ENCODE measurements at places on chromosomes 11 and 22.

DNA sequence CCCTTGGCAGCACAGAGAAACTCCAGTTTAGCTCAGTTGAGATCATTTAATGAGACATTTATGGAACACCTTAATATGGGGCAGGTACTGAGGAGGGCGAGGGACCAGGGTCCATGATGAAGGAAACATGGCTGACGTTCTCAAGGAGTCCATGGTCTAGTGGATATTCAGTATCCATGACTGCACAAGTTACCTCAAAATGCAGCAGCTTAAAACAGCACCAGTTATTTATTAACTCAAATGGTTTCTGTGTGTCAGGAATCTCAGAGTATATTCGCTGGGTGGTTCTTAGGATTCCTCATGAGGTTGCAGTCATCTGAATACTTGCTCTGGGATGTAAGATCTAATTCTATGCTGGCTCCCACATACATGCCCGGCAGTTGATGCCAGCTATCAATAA is 346.8 kb downstream of the LARGE1 start:
- no peak for DNase-seq

DNA sequence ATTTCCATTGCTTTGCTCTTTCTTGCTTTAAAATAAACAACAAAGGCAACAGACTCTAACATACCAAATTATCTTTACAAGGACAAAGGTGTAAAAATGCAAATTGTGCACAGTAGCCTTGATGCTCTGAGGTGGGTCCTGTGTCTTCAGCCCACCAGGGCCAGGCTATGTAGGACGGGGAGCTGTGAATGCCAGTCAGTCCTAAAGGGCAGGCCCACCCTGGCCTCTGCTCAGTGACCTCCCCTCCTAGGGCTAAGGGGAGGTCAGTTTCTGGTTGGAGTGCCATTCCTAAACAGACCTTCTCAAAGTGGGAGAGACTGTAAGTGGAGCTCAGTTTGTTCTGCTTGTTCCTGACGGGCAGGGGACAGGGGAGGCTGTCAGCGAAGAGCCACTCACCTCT is 78.0 kb upstream of the SUSD2 start:
- no peak for DNase-seq

- DNase-seq = no peak
Measured at GRCh38 chr11:45580399-45580798, 85.0 kb downstream of the CHST1 start.

- DNase-seq = no peak
Measured at GRCh38 chr22:42863349-42863961, 6.4 kb upstream of the ARFGAP3 start.

DNA sequence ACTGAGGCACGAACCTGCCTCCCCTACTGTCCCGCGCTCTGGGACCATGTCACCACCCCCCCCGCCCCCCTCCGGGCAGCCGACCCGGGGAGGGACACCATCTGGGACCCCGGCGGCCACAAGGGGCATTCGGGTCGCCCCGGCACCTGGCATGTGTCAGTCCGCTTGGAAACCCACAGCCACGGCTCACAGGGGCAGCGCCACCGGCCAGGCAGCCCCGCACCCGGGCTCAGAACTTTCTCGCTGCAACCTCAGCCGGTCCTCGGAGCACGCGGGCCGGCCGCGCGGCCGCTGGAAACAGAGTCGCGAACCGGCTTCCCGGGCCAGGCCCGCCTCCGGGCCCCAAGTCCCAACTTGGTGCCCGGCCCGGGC is 159.9 kb upstream of the GRK3 start:
- no peak for DNase-seq

DNA sequence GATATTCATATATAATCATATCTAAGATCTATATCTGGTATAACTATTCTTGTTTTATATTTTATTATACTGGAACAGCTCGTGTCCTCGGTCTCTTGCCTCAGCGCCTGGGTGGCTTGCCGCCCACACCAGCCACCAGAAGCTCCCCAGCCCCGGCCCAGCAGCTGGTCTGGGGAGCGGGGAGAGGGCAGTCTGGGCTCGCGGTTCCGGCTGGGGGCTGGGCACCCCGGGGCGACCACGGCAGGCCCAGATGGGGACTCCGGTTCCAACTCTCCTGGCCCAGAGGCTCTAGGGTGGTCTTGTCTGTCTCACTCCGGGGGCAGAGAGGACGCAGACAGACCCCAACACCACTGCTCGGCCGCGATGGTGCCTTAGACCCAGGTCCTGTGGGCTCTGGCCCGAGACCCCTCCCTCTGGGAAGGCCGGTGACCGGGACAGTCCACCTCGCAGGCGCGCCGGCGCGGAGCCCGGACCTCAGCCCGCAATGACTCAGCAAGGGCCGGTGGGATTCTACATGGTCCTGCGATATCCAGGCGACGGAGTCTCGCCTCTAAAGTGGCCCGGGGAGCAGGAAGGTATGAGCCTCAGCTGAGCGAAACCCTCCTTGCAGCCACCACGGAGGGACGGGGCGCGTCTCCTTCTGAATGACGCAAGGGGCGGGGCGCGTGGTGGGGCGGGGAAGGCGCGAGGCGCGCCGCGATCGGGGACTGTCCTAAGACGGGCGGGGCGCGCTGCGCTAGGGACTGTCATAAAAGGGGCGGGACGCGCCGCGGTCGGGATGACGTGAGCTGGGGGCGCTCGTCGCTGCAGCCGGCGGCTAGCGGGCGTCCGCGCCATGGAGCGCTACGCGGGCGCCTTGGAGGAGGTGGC is at the start of gene DGCR6:
Gene DGCR6, plus strand, starts transcription at position 781 of the 870 bp plus-strand sequence. Its CDS starts 55 bp downstream, at position 836.
- DNase-seq = no peak

GRCh38 chr11:46373787-46374740 is 7.4 kb upstream of the MDK start:
- DNase-seq = no peak

All from NCI-H1930 (cell line).